ENCODE measurements at places on chromosomes 6 and 20. TPM values are rescaled to one million over a fixed set of nuclear protein-coding genes. Genes with fewer than 3 reads are reported as not detected.

DNA sequence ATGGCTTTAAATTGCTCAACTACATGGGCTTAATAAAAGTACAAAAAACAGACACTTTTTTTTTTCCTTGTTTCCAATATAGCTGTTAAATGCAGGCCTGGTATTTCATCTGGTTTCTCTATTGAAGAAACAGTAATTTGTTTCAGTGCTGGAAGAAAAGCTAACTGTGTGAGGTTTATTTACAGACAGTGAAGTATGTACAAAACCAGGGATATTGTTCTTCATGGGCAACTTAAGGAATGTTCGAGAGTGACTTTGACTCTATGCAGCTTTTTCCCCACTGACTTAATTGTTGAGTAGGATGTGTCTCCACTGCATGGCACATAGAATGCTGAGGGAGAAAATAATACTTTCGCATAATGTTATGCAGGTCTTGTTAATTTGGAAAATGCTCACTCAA, 31.0 kb upstream of the PRL start:
- no peak for DNase-seq

Gene SIGLEC1
- polyA plus RNA-seq = 4.3 TPM

DNA sequence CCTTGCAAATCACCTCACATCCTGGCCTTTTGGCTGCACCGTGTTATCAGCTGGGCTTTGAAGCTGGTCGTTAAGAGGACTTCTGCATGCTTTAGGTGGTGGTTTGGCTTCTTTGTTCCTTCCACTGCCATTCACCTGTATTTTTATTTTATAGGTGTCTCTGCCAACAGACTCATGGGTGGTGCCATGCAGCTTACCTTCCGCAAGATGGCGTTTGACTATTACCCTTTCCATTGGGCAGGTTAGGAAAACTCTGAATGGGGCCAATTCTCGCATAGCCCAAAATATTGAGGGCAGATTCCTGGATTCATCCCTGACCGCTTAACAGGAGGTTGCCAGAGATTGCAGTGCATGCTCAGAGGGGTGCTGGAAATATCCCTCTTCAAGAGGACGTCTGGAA, 32.4 kb downstream of the TAF11 start:
- DNase-seq = no peak

- no peak for DNase-seq
Observed at GRCh38 chr6:29826271-29826670, 1.4 kb upstream of the HLA-G start.

DNA sequence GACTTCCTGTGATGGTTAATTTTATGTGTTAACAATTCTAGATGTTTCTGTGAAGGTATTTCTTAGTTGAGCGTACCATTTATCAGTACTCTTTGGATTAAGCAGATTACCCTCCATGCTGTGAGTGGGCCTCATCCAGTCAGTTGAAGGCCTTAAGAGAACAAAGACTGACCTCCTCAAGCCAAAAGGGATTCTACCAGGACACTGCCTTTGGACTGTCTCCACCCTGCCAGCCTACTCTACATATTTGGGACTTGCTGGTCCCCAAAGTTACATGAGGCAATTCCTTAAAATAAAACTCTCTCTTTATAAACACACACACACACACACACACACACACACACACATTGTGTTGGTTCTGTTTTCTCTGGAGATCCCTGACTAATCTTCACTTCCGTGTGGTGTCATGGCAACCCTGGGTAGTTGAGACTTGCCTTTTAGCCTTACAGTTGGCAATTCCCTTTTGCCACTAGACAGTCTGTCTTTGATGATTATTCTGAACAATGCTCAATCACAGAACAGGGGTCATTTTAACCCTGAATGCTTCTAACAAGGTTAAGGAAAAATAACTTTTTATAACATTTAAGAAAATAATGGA, 32.2 kb downstream of the MRAP2 start:
- no peak for DNase-seq

DNA sequence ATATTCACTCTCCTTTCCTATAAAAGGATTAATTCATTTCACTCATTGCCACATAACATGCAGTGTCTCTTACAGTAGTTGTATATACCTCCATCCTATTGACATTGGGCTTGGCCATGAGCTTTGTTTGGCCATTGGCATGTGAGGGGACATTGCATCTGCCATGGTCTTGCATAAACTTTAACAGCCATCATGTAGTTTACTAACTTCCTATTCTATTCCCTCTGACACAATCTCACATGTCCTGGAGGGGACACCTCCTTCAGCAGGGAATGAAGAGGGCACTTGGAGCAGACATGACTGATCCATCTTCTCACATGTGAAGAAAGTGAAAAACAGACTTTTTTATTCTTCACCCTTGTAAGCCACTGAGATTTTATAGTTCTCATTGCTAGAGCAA, 115.5 kb upstream of the MARCKS start:
- no peak for DNase-seq

Gene HMGN4
- 79.0 TPM for polyA plus RNA-seq

DNA sequence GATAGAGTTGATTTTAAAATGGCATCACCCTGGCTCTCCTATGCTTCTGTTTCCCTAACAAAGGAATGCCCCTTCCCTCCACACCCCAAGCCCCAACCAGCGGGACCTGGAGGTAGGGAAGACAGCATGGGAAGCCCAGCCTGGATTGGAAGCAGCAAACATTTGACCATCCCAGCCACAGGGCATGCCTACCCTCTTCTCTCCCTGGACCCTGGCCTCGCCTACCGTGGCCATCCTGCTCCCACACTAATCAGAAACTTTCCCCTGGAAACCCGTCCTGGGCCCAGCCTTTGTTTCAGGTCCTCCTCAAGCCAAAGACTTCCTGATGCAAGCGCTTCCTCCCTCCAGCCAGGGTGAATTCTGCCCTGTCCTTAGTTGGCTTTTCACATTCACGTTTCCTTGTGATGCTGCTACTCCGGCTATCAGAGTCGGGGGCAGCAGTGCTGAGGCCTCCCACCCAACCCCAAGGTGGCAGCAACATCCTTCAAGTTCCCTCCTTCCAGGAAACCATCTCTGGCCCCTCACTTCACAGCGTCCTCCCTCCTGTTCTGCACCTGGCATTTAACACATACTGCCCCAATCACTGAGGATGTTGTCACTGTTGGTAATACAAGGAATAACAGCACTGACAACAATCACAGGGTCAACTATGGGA, 18.2 kb upstream of the ANGPT4 start:
- DNase-seq = no peak

GRCh38 chr6:145886228-145886956, 71.8 kb upstream of the FBXO30 start:
- peak; percentile 28 for DNase-seq

- DNase-seq = no peak
Observed at GRCh38 chr6:42962502-42963178, 2.1 kb downstream of the GNMT start.

DNA sequence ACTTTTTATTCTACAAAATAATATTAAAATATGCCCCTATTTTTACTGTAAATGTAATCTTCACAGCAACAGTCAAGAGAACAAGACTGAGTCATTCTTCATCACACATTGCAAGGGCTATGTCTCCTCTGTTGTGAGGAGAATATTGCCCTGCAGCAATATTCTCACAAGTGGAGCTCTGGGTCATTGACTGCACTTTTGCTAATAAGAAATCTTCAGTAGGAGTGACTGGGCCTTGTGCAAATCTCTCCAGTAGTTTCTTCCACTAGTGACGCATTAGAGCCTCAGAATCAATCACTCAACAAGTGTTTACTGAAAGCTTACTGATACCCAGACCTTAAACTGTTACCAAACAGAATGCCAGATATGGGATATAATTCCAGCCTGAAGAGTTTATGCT, 49.1 kb downstream of the LAMA2 start:
- no peak for DNase-seq

Gene PMEPA1
- 18.9 TPM for polyA plus RNA-seq

Gene PCMTD2
- polyA plus RNA-seq = 83.8 TPM

GRCh38 chr20:32359633-32360332, 1.7 kb downstream of the ASXL1 start:
- DNase-seq = no peak

- peak; percentile 33 for DNase-seq
Observed at GRCh38 chr6:24906314-24906713, 29.4 kb downstream of the RIPOR2 start.

GRCh38 chr6:36834576-36835341, 4.5 kb downstream of the CPNE5 start:
- DNase-seq = no peak

DNA sequence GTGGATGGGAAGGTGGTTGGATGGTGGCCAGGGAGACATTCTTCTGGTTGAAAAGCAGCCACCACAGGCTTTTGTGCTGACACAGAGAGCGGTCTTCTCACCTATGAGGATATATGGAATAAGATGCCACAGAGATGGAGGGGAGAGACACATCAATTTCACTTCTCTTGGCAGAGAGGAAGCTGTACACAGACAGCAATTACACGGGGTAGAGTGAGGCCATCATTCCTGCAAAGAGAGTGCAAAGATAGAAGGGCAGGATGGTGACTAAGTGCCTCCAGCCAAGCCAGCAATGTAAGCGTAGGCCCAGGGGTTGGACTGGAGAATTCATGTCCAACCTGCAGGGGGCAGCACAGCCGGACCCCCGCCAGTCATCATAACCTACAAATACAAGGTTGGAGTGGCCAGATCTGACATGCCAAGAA, 56.4 kb downstream of the NRN1 start:
- no peak for DNase-seq

GRCh38 chr20:14470231-14470899, 133.0 kb upstream of the FLRT3 start:
- DNase-seq = peak; percentile 39

DNA sequence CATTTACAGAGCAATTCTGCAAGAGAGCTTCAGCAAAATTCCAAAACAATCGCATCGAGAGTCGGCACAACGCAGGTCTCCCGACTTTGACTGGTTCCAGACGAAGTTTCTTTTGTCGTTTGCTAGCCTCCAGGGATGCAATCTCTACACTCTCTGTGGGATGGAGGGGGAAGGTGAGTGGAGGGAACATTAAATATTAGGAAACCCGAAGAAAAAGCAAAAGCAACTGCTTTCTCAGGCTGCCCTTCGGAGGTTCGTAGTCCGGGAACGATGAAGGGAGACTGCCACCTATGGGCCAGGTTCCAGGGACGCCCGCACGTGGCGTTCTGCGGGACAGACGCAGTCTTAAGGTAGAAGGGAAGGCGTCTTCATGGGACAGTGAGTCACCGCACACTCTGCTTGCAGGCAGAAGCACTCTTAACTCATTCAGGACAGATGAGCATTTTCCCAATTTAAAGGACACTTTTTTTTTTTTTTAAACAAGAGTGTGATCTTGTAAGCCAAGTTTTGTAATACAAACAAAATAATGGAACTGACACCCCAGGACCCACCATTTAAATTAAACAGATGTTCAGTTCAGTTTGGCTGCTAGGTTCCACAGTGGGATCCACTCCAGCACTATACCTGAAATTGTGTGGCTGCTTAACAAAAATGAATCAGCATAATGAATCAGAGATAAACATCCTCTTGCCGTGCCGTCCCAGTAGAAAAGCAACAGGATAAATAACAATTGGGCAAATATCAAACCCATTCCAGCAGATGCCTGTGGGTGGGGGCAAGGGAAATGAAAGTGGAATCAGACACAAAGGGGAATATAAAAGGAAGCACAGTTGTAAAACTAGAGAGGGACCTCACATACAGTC, 65.8 kb upstream of the ARMC2 start:
- peak; percentile 83 for DNase-seq

DNA sequence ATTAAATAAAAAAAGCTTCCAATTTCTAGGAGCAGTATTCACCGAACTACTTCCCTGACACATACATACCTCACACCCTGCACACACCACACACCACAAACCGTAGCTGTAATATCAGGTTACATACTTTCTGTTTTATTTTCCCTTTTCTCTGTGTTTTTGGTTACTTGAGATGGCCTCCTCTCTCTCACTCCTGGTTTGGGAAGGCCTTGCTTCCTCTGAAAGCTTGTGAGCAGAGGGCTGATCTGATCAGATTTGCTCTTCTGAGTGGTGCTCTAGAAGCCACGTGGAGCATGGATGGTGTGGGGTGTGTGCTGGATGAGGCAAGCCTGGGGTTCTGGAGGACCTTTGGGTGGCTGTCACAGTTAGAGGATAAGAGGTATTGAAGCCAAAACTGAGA, 20.9 kb downstream of the UTRN start:
- DNase-seq = no peak

DNA sequence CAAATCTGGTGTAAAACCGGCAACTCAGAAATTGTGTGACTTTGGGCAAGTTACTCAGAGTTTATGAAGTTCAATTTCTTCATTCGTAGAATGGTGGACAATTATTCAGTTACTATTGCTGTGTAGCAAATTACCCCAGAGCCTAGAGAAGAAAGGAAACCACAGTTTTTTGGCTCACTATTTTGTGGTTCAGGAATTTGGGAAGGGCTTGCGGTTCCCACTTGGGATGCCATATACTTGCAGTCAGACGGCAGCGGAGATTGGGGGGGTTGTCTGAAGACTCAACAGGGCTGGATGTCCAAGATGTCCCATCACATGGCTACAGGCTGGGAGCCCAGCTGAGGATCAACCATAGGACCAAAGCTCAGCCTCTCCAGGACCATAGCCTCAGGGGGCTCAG, 108.1 kb downstream of the PCSK2 start:
- DNase-seq = no peak

GRCh38 chr6:3569816-3570215, 113.0 kb upstream of the SLC22A23 start:
- DNase-seq = no peak

- DNase-seq = no peak
Observed at GRCh38 chr6:141552031-141552430, 580.7 kb upstream of the GJE1 start.

DNA sequence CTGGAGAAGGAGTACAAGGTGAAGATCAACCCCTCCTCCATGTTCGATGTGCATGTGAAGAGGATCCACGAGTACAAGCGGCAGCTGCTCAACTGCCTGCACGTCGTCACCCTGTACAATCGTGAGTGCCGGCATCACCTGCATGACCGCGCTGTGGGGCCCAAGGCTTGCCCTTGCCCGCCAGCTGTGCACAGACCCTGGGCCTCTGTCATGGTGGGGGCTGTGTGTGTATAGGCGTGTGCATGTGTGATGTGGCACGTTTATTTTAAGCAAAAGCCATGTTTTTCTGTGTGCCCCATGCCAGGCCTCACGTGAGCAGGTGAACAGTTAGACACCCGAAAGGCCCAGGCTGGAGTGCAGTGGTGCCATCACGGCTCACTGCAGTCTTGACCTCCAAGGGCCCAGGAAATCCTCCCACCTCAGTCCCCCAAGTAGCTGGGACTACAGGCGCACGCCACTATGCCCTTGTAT, 36.3 kb downstream of the PYGB start:
- no peak for DNase-seq

- no peak for DNase-seq
Observed at GRCh38 chr6:33817489-33817888, 13.7 kb upstream of the MLN start.

DNA sequence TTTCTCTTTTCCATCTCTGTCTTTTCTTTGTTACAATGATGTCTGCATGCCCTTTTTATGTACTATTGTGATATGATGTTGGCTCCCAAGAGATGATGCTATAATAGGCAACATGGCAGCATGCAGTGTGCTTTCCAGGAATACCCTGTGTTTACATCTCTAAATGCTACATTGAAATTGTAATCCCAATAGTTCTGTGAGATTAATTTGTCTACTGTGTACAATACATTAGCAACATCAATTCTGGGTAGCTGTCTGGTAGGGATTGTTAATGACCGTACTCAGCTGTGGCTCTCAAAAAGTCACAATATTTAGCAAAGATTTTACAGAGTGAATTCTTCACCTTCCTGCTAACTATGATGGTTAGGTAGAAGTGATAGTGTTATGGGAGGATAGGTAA, 225.6 kb upstream of the MMS22L start:
- DNase-seq = no peak

Gene HSPA1A
- polyA plus RNA-seq = 115 TPM

- DNase-seq = no peak
Observed at GRCh38 chr6:73290435-73290834, 27.4 kb upstream of the KHDC1 start.

- DNase-seq = no peak
Observed at GRCh38 chr20:11083841-11084240, 410.0 kb upstream of the JAG1 start.
